ENCODE measurements at places on chromosomes 11 and 22.

DNA sequence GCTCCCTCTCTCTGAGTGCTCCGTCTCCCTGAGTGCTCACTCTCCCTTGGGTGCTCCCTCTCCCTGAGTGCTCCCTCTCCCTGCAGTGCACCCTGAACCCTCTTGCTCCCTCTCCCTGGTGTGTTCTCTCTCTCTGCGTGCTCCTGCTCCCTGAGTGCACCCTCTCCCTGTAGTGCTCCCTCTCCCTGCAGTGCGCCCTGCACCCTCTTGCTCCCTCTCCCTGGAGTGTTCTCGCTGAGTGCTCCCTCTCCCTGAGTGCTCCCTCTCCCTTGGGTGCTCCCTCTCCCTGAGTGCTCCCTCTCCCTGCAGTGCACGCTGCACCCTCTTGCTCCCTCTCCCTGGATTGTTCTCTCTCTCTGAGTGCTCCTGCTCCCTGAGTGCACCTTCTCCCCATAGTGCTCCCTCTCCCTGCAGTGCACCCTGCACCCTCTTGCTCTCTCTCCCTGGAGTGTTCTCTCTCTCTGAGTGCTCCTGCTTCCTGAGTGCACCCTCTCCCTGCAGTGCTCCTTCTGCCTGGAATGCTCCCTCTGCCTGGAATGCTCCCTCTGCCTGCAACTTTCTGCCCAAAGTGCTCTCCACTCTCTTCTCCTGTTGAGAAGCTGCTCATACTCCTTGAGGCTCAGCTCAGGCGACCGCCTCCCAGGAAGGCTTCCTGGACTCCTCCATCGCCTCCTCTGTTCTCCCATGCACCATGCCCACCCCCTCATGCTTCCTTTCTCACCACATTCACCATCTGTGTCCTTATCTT lies 48.4 kb upstream of the WNT7B start:
- no peak for DNase-seq

- DNase-seq, result peak; percentile 74
Measured at GRCh38 chr11:64652586-64653387, 61.8 kb downstream of the SLC22A12 start.

GRCh38 chr11:34203377-34203871 lies 98.0 kb downstream of the NAT10 start:
- DNase-seq, result no peak

DNA sequence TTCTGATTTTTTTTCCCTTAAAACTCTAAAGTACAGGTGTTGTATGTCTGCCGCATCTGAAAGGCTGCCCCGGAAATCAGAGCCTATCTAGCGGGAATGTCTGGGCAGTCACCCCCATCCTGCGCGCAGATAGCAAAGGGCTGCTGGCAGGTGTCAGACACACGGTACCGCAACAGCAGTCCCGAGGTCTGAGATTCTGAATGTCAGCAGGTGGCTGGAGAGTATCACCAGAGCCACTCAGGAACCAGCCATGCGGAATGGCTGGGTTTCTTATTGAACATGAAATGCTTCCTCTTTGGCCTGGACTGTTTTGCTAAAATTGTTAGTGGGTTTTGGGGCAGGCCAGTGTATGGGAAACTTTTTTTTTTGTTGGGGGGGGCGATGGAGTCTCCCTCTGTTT lies 53.3 kb downstream of the CERK start:
- DNase-seq, result no peak

DNA sequence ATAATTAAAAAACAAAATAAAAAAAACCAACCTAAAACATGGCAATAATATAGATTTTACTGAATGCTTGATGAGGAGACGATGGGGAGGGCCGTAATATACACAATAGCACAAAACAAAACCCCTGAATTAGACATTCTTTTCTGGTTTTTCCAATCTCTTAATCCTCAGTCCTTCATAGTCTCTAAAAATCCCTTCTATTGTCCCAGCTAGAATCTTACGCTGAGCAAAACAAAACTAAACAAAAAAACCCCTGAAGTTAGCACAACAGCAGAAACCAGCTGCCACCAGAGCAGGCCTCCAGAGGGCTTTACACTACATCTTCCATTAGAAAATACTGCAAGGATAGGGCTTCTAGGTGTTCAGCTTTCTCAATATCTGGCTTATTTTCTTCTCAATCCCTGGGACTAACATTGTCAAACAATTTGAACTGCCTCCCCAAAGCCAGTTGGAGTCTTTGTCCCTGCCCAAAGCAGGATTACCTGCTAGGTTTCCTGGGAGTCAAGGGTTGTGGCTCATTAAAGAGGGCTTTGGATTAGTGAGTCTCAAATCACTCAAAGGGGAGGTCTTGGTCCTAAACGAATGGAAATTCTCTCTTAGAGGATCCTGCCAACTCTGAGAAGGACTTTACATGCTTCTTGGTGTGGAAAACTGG lies 2.1 kb upstream of the RNF26 start:
- DNase-seq, result no peak

- DNase-seq, result no peak
Measured at GRCh38 chr22:26957897-26958296, 300.5 kb downstream of the MIAT start.

DNA sequence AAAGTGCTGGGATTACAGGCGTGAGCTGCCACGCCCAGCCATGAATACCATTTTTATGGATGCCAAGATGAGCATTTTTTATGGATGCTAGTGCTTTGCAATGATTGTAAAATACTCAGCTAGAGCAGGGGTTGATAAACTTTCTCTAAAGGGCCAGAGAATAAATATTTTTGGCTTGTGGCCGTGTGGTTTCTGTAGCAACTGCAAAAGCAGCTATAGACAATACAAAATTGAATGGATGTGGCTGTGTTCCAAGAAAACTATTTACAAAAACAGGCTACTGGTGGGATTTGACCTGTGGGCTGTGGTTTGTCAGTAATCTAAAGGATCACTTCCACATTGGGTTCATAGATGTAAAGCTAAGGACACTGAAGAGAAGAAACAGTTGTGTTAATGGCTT lies 56.0 kb downstream of the COMMD9 start:
- no peak for DNase-seq
